Smooth muscle cell of the umbilical artery (primary cell): ENCODE measurements at places on chromosomes 3 and 15. TPM values are rescaled to one million over a fixed set of nuclear protein-coding genes. Genes with fewer than 3 reads are reported as not detected.

The DCUN1D1 gene
- 37.4 and 38.5 TPM in 2 replicates for total RNA-seq

The AADACL2 gene
- not detected in 2 replicates for total RNA-seq

The THBS1 gene
- 671 and 1,064 TPM in 2 replicates for total RNA-seq

The SNURF gene
- 17.4 and 21.4 TPM in 2 replicates for total RNA-seq

The TUSC7 gene
- total RNA-seq: not detected in 2 replicates

The SSUH2 gene
- 0.05 TPM in 1 of 2 replicates, not detected in the other for total RNA-seq

The SAMD7 gene
- total RNA-seq: not detected in 2 replicates

The GRK7 gene
- total RNA-seq: 0.05 TPM in 1 of 2 replicates, not detected in the other

The FGF12 gene
- not detected in 2 replicates for total RNA-seq

The STRIT1 gene
- total RNA-seq: not detected in 2 replicates

The ANP32A gene
- 30.0 and 74.1 TPM in 2 replicates for total RNA-seq

The LMAN1L gene
- total RNA-seq: not detected in 2 replicates

The RETNLB gene
- not detected in 2 replicates for total RNA-seq

The RLBP1 gene
- total RNA-seq: not detected in 2 replicates

The SLC12A1 gene
- total RNA-seq: not detected in 2 replicates

The TICRR gene
- 1.2 and 4.9 TPM in 2 replicates for total RNA-seq

The EPHA3 gene
- total RNA-seq: 4.2 and 17.0 TPM in 2 replicates

The SCN11A gene
- not detected in 2 replicates for total RNA-seq

The COL7A1 gene
- total RNA-seq: 52.0 and 55.2 TPM in 2 replicates

The SYNPR gene
- not detected in 2 replicates for total RNA-seq

The PLA2G4E gene
- total RNA-seq: not detected in 2 replicates

The SQOR gene
- total RNA-seq: 44.5 and 55.8 TPM in 2 replicates

The PRSS50 gene
- not detected in 2 replicates for total RNA-seq

The C3orf70 gene
- total RNA-seq: 0.23 and 1.5 TPM in 2 replicates

The CPEB1 gene
- total RNA-seq: 7.5 and 20.8 TPM in 2 replicates

The MUC4 gene
- total RNA-seq: not detected in 2 replicates

The RTP3 gene
- not detected in 2 replicates for total RNA-seq

The GOLGA8J gene
- not detected in 2 replicates for total RNA-seq

The ARIH1 gene
- 22.3 and 51.3 TPM in 2 replicates for total RNA-seq

The HTR3E gene
- total RNA-seq: not detected in 2 replicates

The TLNRD1 gene
- 4.8 and 9.5 TPM in 2 replicates for total RNA-seq

The IQSEC1 gene
- 19.0 and 33.5 TPM in 2 replicates for total RNA-seq

The MEGF11 gene
- total RNA-seq: not detected in 2 replicates

The DISP2 gene
- 0.09 and 0.30 TPM in 2 replicates for total RNA-seq

The SCG3 gene
- total RNA-seq: not detected in 2 replicates

The CLDN16 gene
- total RNA-seq: under 0.01 and 0.23 TPM in 2 replicates

The LMLN gene
- total RNA-seq: 13.1 and 18.4 TPM in 2 replicates

The ACOX2 gene
- total RNA-seq: 7.0 and 13.4 TPM in 2 replicates

The ADAMTS9 gene
- total RNA-seq: 5.3 and 6.5 TPM in 2 replicates

The CNTN4 gene
- total RNA-seq: 0.59 TPM in 1 of 2 replicates, not detected in the other

The KNL1 gene
- total RNA-seq: 1.2 and 14.2 TPM in 2 replicates

The LDHAL6B gene
- total RNA-seq: not detected in 2 replicates

The TRAT1 gene
- total RNA-seq: not detected in 2 replicates

The ARL13B gene
- 8.6 and 11.0 TPM in 2 replicates for total RNA-seq

The ATP13A5 gene
- not detected in 2 replicates for total RNA-seq

The TMEM266 gene
- total RNA-seq: not detected in 2 replicates

The MESP2 gene
- total RNA-seq: 0.09 and 0.30 TPM in 2 replicates

The CORO2B gene
- 1.8 and 11.9 TPM in 2 replicates for total RNA-seq

The ONECUT1 gene
- not detected in 2 replicates for total RNA-seq

The RBP2 gene
- total RNA-seq: not detected in 2 replicates

The NLGN1 gene
- 0.59 and 0.92 TPM in 2 replicates for total RNA-seq
